Left renal pelvis (tissue), 4 donors: ENCODE measurements at places on chromosomes 12 and 14.

GRCh38 chr12:30794591-30795409 is 40.0 kb upstream of the CAPRIN2 start:
- no peak for DNase-seq

- DNase-seq = no peak
Observed at GRCh38 chr12:68559984-68560850, 50.5 kb upstream of the RAP1B start.

GRCh38 chr14:71319666-71320065 is 412.4 kb downstream of the PCNX1 start:
- no peak for DNase-seq

- peak; percentile 24 for DNase-seq
Observed at GRCh38 chr12:991350-992333, 619 bp downstream of the ERC1 start.

DNA sequence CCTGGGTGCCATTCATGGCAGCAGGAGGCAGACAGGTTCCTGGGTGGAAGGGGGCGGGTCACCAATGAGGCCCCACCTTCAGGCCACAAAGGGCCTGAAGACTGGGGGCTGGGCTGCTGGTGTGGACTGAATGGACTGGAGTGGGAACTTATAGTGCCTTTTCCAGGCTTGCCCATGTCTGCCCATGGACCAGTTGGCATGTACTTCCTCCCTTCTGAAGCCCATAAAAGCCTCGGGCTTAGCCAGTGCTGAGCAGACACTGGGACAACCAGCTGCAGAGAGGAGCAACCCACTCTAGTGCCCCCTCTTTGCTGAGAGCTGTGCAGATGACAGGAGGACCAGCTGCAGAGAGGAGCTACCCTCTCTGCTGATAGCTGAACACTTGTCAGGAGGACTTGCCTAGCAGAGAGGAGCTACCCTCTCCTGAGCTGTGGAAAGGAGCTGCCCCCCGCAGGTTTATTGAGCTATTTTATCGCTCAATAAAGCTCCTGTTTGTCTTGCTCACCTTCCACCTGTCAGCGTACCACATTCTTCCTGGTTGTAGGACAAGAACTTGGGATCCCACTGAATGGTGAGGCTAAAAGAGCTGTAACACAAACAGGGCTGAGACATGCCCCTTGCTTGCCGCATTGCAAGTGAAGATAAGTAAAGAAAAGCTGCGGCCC is 34.0 kb downstream of the APAF1 start:
- no peak for DNase-seq

DNA sequence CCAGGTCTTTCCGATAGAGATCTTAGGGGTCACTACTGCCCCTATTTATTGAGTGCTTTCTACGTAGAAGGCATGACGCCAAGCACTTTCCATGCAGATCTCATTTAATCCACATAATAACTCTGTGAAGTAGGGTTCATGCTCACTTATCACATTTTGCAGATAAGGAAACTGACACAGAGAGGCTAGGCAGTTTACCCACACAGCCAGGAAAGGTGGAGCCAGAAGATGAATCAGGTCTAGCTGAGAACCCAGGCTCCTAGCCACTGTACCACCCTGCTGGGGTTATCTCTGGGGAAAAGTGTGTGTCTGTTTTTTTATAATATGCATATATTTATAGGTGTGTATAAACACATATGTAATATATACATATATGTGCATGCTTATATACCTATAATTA is 83.6 kb downstream of the KSR2 start:
- no peak for DNase-seq

GRCh38 chr12:89514751-89515150 is 9.8 kb downstream of the GALNT4 start:
- no peak for DNase-seq

DNA sequence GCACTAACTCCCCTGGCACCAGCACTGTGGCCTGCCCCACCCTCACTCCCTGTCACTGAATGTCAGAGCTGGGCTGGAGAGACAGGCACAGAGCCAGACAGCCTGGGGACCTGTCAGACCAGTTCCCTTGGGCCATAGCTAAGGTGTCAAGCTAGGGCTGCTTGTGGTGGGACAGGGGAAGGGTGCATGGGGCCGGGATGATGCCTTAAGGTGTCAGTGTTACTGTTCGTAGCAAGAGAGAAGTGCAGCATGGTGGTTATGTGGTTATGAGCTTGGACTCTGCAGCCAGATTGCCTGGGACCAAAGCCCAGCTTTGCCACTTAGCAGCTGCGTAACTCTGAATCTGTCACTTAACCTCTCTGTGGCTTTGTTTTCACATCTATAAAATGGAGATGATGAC is 3.8 kb downstream of the RAPGEF3 start:
- DNase-seq = no peak

DNA sequence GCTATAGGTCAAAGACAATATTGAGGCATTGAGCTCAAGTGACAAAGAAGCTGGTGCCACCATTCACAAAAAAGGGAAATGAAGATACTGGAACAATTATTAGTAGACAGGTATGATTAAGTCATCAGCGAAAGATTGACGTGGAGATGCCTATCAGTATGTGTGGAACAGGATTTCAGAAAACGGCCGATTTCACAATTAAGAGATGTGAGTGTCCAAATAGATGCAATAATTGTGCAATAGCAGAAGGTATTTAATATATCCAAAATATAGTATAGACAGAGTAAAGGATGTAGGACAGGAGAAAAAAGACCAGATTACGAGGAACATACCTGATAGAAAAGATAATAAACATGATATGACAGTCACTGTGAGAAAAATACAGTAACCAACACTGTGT is 433.1 kb downstream of the C12orf50 start:
- DNase-seq = no peak

DNA sequence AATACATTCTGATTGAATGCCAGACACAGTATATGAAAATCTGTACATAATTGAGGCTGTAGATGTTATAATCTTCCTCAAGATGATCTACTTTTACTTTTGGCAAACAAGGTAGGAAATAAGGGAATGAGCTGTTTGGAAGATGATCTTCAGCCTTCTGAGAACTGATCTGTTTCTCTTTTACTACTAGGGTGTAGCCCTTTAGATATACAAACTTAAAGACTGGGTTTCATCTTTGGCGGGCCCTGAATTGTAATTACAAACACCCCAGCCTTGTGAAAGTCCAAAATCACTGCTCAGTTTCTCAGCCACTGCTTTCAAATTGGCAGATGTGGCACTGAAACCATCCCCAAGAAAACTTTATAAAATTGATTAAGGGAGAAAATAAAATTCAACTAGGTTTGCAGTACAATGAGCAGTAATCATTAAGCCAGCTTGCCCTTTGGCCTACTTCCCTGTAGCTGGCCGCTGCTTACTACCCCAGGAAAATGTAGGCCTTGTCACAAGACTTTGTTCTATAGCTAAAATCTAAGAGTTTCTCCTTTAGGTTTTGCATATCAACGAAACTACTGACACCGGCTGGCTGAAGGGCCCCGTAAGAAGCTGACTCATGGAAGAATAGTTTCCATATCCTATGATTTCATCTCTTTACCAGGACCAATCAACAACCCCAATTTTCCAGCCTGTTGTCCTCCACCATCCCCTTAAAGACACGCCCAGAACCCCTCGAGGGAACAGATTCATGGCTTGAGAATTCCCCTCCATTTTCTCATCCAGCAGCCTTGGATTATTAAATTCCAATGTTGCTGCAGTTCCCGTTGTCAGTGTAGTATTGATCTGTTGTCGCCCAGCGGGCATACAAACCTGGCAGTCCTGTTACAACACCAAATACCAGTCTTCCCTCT is 210.8 kb downstream of the PCNX1 start:
- no peak for DNase-seq

DNA sequence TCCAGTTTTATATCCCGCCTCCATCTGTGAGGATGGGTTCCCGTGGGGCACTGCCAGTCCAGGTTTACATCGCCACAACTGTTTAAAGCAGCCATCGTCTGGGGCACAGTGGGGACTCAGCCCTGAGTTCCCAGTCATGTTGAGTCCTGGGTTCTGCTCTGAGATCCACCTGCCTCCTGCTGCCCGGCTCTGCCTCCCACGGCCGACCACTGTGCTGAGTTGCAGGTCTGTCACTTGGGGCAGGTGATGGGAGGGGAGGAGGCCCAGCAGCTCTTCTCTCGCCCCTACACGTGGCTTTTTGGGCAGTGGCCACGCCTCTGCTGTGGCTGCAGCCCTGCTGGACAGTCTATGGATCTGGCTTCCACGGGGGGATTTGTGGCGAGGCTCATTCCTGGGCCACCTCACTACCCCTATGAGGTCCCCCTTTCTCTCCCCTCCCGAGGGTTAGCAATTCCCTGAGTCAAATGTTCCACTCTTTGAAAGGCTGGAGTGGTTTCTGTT is 143.0 kb downstream of the ADGRD1 start:
- no peak for DNase-seq

GRCh38 chr12:106903241-106903945 is 52.3 kb upstream of the TMEM263 start:
- DNase-seq = peak; percentile 37

DNA sequence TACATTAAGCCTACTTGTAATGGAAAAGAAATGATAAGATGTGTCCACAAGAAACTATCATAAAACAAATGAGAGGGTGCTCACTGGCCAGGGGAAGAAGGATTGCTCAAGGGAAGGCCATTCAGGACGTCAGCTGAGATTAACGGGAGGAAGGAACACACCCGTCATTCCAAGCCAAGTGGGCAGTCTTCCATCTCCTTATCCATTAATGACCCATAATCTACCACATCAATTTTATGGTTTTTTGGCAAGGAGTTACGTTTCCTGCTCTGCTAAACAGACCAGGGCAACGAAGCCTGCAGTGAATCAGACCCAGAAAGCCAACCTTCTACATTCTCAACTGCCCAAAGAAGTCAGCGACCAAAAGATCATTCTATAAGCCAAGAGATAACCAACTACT is 25.1 kb downstream of the PRKAB1 start:
- DNase-seq = no peak

GRCh38 chr12:3698218-3698974 is 54.5 kb downstream of the CRACR2A start:
- DNase-seq = no peak

DNA sequence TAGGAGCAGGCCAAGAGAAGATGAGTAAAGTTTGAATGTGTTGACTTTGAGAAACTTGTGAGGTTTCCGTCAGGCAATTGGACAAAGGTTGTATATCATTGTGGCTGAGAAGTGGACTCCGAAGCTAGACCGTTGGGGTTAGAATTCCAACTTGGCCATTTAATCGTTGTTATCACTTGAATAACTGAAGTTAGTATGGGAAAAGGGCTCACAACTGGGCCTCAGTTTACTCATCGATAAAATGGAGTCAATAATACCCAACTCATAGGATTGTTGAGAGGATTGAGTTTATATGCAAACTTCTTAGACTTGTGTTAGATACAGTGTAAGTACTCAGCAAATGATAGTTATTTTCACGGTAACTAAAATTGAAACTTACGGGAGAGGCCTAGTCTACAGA is 846 bp downstream of the SLIRP start:
- no peak for DNase-seq

GRCh38 chr14:101177301-101177971 is 273.9 kb upstream of the RTL1 start:
- no peak for DNase-seq

- DNase-seq = peak; percentile 21
Observed at GRCh38 chr12:92702754-92703679, at the start of gene PLEKHG7. Gene PLEKHG7 (plus strand): TSS chr12:92702989. CDS start chr12:92706632, 3,643 bp downstream.

- no peak for DNase-seq
Observed at GRCh38 chr12:19792028-19792427, 352.7 kb downstream of the AEBP2 start.

GRCh38 chr14:26377150-26377549 is 220.7 kb downstream of the NOVA1 start:
- DNase-seq = no peak

DNA sequence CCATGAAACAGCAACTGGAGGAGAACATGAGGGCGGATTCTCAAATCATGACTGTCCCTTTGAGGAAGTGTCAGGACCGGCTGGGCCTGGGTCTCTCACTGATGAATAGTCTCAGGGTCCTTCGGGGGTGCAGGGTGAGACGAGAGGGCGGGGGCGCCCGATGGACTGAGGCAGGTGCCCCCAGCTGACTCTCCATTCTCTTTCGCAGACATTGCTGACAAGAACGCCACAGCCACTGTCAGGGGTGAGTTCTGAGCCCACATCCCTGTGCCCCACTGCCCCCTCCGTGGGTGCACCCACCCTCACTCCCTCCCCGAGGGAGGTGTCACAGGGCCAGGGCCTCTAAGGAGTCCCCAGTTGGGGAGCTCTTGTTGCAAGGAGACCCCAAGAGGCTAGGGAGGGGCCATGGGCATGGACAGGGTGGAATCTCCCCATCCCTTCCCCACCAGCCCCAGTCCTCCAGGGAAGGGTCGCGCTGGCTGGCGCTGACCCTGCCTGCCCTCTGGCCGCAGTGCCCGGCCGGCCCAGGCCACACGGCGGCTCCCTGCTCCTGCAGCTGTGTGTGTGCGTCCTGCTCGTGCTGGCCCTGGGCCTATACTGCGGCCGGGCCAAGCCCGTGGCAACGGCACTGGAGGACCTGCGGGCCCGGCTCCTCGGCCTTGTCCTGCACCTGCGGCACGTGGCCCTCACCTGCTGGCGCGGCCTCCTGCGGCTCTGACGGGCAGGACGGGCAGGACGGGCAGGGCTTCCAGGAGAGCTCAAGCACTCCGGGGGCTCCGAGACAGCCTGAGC is 8.7 kb downstream of the C14orf180 start:
- no peak for DNase-seq

- no peak for DNase-seq
Observed at GRCh38 chr12:54372113-54372806, 8.0 kb upstream of the GPR84 start.

GRCh38 chr12:113241191-113242025 is 20.1 kb downstream of the TPCN1 start:
- DNase-seq = no peak

DNA sequence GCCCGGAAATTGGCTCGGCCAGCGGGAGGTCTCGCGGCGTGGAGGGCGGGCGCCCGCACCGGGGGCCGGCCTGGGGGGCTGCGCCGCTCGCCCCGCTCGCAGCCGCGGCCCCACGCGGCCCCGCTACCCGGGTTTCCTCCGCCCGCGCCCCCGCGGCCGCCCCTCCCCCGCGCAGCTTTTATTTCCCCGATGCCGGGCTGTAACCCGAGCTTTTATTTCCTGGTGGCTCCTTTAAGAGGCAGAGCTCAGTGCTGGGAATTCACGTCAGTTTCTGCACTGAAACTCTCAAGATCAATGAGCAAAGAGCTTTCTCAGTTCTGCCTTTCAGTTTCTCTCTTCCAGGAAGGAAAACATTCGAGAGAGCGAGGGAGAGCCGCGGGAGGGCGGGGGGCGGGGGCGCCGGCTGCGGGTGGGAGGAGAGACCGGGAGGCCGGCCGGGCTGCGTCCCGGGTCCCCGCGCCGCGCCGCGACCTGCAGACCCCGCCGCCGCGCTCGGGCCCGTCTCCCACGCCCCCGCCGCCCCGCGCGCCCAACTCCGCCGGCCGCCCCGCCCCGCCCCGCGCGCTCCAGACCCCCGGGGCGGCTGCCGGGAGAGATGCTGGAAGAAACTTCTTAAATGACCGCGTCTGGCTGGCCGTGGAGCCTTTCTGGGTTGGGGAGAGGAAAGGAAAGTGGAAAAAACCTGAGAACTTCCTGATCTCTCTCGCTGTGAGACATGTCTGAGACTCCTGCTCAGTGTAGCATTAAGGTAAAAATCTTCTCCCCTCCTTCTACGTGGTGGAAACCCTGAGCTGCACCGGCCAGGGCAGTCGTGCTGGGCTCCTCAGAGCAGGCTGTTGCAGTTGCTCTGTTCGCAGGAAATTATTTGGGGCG is at the start of gene ETV6:
Gene ETV6, plus strand, starts transcription at position 262 of the 873 bp plus-strand sequence. Its CDS starts 454 bp downstream, at position 716.
- peak; percentile 82 for DNase-seq

- DNase-seq = no peak
Observed at GRCh38 chr12:103397536-103397935, 98.2 kb downstream of the C12orf42 start.
